ENCODE measurements at places on chromosomes 6 and 20. TPM values are rescaled to one million over a fixed set of nuclear protein-coding genes. Genes with fewer than 3 reads are reported as not detected.

DNA sequence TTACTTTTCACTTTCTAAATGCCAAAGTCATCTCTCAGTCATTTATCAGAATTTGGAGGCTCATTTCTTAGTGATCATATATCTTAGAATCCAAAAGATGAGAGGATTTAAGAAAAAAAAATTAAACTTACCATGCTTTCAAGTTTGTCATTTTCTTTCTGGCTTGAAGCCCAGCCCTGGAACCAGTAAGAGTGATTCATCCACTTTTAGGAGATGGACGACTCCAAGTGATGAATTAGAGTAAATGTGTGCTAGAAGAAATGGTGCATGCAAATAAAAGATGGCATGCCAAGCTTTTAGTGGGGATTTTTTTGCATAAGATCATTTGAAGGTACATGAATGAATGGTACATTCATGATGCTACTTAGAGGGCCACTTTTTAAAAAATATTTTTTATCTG lies 20.1 kb downstream of the PLCB1 start:
- no peaks in the 10 kb centered on the region for H3K36me3 ChIP-seq
- no peak overlapping the region for H3K27ac ChIP-seq
- H3K4me1 ChIP-seq = no peaks in the 10 kb centered on the region
- H3K4me3 ChIP-seq = no peak overlapping the region
- H3K27me3 ChIP-seq = peaks cover 1% of the 10 kb centered on the region
- no peak for DNase-seq

DNA sequence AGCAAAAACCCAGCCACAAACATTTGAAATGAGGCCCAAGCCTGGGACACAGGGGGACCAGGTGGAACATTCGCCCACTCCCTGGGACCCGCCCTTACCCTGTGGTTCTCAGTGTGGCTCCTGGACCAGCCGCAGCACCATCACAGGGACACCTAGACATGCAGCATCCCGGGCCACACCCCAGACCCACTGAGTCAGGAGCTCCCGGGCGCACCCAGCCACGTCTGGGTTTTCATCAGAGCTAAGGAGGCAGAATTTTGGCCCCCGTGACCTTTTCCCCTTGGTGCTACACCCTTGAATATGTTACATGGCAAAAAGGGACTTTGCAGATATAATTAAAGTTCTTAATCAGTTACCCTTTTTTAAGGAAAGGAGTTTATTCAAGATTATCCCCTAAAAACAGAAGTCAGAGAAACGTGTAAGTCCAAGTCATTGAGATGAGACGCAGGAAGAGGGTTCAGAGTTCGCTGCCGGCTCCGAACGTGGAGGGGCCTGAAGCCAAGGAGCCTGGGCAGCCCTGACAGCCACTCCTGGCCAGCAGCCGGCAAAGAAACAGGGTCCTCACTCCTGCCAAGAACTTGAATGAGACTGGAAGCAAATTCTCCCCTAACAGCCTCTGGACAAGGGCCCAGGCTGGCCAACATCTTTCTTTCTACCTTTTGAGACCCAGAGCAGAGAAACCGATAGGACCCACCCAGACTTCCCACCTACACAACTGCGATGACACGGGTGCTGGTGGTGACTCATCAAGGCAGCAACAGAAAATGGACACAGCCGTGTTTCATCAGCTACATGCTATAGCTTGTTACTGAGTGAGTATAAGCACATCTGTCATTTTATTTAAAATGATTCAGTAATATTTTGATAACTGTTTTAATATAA lies 25.3 kb downstream of the BFSP1 start:
- H3K27ac ChIP-seq = peak overlapping the region; percentile 51
- no peak overlapping the region for H3K4me3 ChIP-seq
- H3K27me3 ChIP-seq = no peaks in the 10 kb centered on the region
- peaks cover 31% of the 10 kb centered on the region for H3K4me1 ChIP-seq
- no peaks in the 10 kb centered on the region for H3K36me3 ChIP-seq

GRCh38 chr20:10611357-10611756 lies 62.4 kb downstream of the JAG1 start:
- no peaks in the 10 kb centered on the region for H3K27me3 ChIP-seq
- no peak overlapping the region for H3K4me3 ChIP-seq

DNA sequence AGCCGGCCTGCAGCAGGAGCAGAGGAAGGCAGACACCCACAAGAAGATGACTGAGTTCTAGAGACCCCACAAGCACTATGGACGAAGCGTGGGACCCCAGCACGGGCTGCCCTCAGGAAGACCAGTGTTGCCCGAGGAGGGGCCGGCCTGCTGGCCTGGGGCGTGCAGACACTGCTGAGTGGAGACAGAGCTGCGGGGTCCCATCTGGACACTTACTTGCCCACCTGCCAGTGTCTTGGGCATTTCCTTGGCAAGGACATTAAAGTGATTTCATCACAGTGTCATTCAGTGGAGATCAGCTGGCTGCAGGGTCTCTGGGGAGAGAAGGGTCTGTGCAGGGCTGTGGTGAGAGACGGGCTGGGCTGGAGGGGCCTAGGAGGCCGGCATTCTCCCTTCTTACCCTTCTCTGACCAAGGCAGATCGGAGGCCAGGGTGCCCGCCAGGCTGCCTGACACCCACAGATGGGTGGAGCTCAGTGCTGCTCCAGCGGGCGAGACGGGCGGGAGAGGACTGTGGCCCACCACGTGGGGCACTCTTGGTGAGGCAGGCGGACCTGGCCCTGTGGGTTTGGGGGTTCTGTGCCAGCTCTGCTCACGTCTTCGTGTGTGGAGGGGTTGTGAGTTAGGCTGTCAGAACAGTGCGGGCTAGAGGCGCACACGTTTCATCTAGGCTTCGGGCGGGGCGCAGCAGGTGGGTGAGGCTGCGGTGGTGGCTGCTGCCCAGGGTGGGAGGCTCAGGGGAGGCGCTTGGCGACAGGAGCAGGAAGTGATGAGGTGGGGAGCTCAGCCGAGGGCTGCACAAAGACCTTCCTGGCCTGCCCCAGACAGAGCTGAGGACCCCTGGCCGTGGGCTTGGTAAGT lies at the start of gene LIME1:
Gene LIME1 (plus strand): TSS at position 806 of the 860 bp plus-strand sequence. CDS start 886 bp downstream, outside the sequence.
- peak within 1 kb of the TSS; percentile 84 for H3K4me3 ChIP-seq
- H3K36me3 ChIP-seq = peaks cover 15% of the 10 kb centered on the region
- no peaks in the 10 kb centered on the region for H3K27me3 ChIP-seq
- H3K4me1 ChIP-seq = peaks cover 53% of the 10 kb centered on the region

DNA sequence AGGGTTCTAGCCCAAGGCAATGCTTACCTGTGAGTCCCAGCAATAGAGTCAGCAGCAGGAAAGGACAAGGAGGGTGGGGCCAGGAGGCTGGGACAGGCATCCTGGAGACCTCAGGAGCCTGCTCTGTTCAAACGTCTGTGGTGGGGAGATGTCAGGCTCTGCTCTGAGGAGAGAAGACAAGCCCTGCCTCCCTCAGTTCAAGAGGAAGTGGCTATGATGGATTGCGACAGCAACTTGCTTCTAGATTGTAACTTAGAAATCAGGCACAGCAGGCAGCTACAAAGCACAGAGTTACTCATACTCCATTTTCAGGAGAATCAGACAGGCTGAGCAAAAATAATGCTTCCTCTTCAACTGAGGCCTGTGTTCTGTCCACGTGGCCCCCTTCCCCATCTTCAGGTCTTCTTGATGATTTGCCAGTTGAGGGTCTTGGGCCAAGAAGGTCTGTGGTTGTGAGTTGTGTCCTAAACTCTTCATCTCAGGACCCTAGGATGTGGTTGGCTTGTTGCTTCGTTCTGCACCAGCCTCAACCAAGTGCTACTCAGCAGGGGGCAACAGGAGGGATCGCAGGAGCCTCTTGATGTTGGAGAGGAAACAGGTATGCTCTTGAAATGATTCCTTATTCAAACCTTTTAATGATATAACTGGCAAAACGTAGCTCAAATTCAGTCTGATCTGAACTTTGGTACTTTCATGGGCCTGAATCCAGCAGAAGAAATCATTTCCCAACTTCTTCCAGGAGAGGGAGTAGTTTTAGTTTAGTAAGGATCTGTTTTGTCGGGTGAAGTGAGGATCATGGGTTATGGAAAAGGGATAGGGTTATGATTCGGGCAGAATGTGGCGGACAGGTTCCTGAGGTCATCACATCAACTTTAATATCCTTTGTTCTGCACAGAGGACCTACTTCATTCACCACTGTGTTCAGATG lies 31.0 kb downstream of the SIRPB1 start:
- H3K4me1 ChIP-seq = no peaks in the 10 kb centered on the region
- no peaks in the 10 kb centered on the region for H3K36me3 ChIP-seq
- no peak overlapping the region for H3K27ac ChIP-seq
- H3K4me3 ChIP-seq = no peak overlapping the region

DNA sequence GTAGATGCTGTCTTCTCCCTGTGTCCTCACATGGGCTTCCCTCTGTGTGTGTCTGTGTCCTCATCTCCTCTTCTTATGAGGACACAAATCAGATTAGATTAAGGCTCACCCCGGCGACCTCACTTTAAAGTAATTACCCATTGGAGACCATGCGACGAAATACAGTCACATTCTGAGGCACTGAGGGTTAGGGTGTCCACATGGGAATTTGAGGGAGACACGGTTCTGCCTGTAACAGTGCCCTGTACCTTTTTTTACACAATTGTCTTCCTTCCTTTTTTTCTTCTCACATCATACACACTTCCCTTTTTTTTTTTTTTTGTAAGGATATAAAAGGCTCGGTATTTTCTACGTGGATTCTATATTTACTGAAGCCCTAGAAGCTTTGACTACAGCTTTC lies 48.9 kb downstream of the DEK start:
- no peak for DNase-seq
- no peaks in the 10 kb centered on the region for H3K27me3 ChIP-seq
- no peak overlapping the region for H3K27ac ChIP-seq
- no peak overlapping the region for H3K4me3 ChIP-seq
- no peaks in the 10 kb centered on the region for H3K4me1 ChIP-seq
- H3K36me3 ChIP-seq = peaks cover 20% of the 10 kb centered on the region

DNA sequence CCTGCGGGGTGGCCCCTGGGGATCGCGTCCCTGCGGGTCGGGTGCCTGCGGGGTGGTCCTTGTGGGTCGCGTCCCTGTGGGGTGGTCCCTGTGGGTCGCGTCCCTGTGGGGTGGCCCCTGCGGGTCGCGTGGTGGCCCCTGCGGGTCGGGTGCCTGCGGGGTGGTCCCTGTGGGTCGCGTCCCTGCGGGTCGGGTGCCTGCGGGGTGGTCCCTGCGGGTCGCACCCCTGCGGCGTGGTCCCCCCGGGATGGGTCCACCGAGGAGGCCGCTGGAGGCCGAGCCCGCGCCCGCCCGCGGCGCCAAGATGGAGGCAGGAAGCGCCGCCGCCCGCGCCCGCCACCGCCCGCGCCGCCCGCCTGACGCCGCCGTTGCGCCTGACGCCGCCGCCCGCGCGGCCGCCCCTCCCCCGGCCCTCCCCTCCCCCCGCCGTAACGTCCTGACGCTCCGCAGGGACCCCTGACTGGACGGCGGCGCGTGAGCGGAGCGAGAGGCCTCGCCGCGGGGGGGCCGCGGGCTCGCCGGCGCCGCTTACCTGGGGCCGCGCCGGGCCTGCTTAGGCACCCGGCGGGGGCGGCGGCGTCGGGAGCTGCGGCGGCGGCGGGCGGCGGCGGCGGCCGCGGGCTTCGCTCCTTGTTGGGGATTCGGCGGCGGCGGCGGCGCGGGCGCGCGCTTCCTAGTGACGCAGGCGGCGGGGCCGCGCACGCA lies at the start of gene GMEB2:
Gene GMEB2 (minus strand): TSS at position 678 of the 705 bp plus-strand sequence. CDS start 7,704 bp downstream, outside the sequence.
- H3K4me1 ChIP-seq = peaks cover 37% of the 10 kb centered on the region
- H3K4me3 ChIP-seq = peak within 1 kb of the TSS; percentile 84

- H3K27me3 ChIP-seq = no peaks in the 10 kb centered on the region
- no peak for DNase-seq
- H3K4me1 ChIP-seq = peaks cover 27% of the 10 kb centered on the region
Measured at GRCh38 chr6:10719964-10720264, 3.0 kb upstream of the TMEM14C start.

DNA sequence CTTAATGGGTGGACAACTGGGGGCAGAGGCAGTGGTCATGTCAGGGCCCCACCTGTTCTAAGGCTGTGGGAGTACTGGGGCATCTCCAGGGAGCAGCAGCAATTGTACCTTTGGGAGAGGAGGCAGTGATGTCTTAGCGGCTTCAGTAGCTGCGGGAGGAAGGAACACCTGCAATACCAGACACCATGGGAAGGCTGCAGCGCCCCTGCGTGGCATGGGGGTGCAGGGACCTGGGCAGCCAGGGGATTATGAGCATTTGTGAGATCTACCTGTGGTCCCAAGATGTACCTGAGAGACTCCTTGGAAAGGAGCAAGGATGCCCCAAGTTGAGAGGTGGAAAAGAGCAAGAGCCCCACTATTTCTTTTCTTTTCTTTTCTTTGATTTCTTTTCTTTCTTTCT lies 112.1 kb upstream of the GPR6 start:
- no peak for DNase-seq
- H3K4me1 ChIP-seq = no peaks in the 10 kb centered on the region

DNA sequence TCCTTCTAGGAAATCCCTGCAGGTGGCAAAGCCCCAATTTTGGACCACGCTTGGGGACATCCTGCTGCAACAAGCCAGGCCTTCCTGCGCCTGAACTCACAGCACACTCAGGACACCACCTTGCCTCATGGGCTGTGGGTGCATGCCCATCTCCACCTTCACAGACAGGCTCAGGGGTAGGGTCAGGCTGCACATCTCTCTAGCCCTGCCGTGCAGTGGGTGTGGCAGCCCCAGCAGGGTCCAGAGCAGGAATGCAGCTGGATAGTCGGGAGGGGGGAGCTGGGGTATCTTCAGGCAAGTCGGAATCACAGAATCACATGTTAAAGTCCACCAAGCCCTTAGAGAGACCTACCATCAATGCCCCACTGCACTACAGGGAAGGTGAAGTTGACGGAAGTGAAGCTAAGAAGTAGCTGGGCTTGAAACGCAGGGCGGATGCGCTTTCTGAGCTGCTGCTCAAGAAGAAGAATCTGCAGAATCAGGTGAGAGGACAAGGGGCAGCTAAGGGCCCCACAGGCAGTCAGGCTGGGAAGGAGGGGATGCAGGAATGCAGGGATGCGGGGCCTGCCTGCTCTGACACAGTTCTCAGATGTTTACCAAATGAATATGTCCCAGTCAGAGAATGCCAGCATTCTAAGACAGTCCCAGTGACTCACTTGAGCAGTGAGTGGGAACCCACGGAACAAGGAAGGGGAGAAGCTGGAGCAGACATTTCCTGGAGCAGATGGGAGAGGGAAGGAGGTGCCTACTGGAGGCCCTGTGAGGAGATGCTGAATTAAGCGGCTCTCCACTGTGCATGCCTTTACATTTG lies 11.3 kb downstream of the SERPINB6 start:
- DNase-seq = no peak
- no peak overlapping the region for H3K27ac ChIP-seq
- H3K36me3 ChIP-seq = no peaks in the 10 kb centered on the region
- no peak overlapping the region for H3K4me3 ChIP-seq

GRCh38 chr6:64987066-64987465 lies 720.0 kb downstream of the EYS start:
- no peaks in the 10 kb centered on the region for H3K27me3 ChIP-seq
- H3K4me3 ChIP-seq = no peak overlapping the region
- no peaks in the 10 kb centered on the region for H3K4me1 ChIP-seq
- H3K27ac ChIP-seq = no peak overlapping the region
- H3K36me3 ChIP-seq = no peaks in the 10 kb centered on the region

GRCh38 chr6:52538901-52539354 lies 37.9 kb downstream of the TRAM2 start:
- no peak overlapping the region for H3K4me3 ChIP-seq
- no peak for DNase-seq
- H3K4me1 ChIP-seq = peaks cover 9% of the 10 kb centered on the region
- peaks cover 3% of the 10 kb centered on the region for H3K36me3 ChIP-seq
- no peak overlapping the region for H3K27ac ChIP-seq
- no peaks in the 10 kb centered on the region for H3K27me3 ChIP-seq

CTCFL gene
- total RNA-seq = not detected

GHRH gene
- not detected for total RNA-seq

DEFB132 gene
- not detected for total RNA-seq

PAK5 gene
- not detected for total RNA-seq

SLC22A2 gene
- not detected for total RNA-seq

PNLDC1 gene
- total RNA-seq = not detected

HSPA1L gene
- 5.5 TPM for total RNA-seq
